ENCODE measurements at places on chromosomes 7 and 10. TPM values are rescaled to one million over a fixed set of nuclear protein-coding genes. Genes with fewer than 3 reads are reported as not detected.

DNA sequence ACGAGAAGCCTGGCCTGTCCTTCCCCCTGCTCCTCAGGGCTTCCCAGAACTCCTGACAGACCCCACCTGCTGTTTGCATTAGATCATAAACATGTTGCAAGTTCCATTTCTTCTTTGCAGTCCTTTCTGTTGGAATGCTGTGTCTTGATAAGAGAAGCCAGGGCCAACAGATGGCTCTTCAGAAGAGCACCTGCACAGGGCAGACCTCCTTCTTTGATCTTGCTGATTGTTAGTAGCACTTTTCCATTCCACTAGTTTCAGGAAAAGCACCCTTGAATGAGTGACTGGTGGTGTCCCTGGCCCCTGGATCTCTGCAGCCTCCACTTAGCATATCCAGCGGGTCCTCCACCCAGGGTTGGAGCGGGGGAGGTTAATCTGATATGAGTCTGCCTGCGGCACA, 243.2 kb downstream of the GFRA1 start:
- no peak for DNase-seq

TSPAN12 gene
- total RNA-seq, result 21.3 TPM

DNA sequence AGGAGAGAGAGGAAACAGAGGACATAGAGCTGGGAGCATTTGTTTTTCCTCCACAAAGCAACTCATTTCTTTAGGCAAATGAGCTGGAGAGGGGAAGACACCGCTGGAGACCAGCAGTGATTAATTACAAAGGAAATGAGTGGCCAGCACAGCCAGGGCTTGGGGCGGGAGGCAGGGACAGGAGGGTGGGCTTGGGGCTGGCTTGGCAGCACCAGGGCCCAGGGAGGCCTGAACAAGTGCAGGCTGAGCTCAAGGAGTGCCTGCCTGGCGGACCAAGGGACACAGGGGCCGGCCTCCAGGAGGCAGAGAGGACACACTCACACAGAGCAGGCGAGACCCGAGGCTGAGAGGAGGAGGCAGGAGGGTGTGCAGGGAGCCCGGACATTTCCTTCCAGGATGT, 149.0 kb upstream of the UNC5B start:
- DNase-seq, result no peak

GRCh38 chr7:68015122-68015977, 1018.7 kb downstream of the TYW1 start:
- no peak for DNase-seq

PRRT4 gene
- total RNA-seq, result 4.0 TPM

VIPR2 gene
- total RNA-seq, result 71.0 TPM

DNA sequence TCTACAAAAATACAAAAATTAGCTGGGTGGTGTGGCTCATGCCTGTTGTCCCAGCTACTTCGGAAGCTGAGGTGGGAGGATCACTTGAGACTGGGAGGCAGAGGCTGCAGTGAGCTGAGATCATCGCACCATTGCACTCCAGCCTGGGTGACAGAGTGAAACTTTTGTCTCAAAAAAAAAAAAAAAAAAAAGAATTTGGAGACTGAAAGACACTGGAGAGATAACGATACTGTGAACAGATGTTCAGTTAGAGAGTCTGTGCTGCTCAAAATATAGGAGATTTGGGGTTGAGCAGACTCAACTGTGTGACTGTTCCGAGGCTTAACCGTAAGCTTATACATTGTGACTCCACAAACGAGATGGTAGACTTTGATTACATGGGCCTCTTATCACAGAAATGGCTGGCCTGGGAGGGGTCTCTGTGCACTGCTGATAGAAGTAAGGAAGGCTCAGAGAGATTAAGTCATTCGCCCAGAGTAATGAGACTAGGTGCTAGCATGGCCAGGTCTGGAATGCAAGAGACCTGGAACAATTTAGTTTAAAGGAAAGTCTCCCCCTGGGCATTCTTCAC, 19.4 kb downstream of the WBP1L start:
- no peak for DNase-seq

GRCh38 chr10:71597821-71598498, 121.6 kb downstream of the C10orf105 start:
- DNase-seq, result peak; percentile 36

DNA sequence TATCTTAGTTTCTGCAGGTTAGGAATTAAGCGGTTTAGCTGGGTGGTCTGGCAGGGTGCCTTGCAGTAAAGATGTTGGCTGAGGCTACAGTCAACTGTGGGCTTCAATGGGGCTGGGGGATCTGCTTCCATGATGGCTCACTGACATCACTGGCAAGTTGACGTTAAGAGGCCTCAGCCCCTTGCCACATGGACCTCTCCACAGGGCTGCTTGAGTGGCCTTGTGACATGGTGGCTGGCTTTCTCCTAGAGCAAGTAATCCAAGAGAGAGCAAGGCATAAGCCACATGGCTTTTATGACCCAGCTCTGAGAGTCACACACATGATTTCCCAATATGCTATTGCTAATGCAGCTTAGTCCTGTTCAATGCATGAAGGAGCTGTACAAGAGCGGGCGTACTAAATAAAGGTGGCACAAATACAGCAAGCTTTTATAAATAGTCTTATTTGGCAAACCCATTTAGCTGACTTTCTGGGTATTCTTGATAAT, 109.1 kb downstream of the SEPTIN7 start:
- DNase-seq, result no peak

PPP1R3C gene
- 3.5 TPM for total RNA-seq

DNA sequence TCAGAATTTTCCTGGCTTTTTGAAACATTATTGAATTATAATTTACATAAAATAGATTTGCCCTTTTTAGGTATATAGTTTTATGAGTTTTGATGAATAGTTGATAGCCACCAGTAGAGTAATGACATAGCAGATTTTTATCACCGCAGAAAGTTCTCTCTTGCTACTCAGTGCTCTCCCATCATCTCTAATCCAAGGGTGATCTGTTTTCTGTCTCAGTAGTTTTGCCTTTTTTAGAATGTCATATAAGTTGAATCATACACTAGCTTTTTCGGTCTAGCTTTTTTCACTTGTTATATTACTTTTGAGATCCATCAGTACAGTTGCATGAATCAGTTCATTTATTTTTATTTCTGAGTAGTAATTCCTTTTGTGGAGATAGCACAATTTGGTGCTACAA, 17.9 kb downstream of the RSBN1L start:
- no peak for DNase-seq

- DNase-seq, result no peak
These were observed 7.3 kb upstream of the PTER start for GRCh38 chr10:16429539-16429938.

MORN4 gene
- total RNA-seq, result 5.3 TPM

GRCh38 chr7:40733578-40733977, 598.8 kb downstream of the SUGCT start:
- DNase-seq, result no peak

GRCh38 chr7:148050492-148051158, 539.9 kb upstream of the C7orf33 start:
- DNase-seq, result no peak

DPY19L1 gene
- 14.3 TPM for total RNA-seq

DNA sequence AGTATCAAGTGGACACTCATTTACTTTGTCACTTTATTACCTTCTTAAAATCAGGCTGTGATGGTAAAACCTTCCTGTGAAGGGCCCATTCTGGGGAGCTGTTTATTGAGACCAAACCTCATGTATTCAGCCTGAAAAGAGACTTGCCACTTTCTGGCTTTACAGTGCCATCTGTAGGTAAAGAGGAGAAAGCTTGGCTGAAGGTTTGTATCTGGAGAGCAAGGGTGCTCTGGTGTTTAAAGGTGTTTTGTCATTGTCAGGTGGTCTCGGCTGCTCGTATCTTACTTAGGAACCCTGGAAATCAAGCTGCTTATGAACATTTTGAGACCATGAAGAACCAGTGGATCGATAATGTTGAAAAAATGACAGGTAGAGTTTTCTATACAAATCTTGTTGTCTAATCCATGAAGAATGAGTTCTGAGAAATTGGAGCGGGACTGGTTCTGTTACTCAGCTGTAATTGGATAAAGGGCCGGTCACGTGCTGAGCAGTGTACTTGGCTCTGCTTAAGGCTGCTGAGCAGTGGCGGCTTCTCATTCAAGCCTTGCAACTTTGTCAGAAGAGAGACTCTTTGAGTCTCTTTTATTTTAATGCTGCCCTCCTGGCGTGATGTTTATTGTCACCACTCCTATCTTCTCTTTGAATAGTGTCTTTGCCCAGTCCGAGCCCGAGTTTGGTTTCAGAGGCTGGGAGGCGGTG, 46.9 kb downstream of the AP3M1 start:
- no peak for DNase-seq

- no peak for DNase-seq
These were observed 75.0 kb downstream of the PRKAG2 start for GRCh38 chr7:151801782-151802468.

- DNase-seq, result no peak
These were observed 4.3 kb upstream of the GIMAP4 start for GRCh38 chr7:150562919-150563318.

DNA sequence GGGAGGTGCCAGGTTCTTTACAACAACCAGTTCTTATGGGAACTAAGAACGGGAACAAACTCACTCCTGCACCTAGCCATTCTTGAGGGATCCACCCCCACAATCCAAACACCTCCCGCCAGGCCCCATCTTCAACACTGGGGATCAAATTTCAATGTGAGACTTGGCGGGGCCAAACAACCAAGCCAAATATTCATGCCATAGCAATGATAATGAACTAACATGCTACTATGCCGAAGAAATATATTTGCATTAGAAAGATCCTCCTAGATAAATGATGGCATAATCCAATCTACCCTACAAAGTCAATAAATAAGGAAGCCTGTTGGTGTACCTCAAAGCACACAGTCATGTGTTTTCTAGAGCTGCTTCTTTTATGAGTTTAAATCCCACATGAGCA, 57.6 kb downstream of the CCDC71L start:
- DNase-seq, result no peak
